HepG2 (cell line): ENCODE measurements at places on chromosomes 16 and 17. TPM values are rescaled to one million over a fixed set of nuclear protein-coding genes. Genes with fewer than 3 reads are reported as not detected.
A peak's percentile ranks its signal among the peaks of the same experiment; 100 is the strongest.

GRCh38 chr17:65457183-65457582 lies 104.3 kb downstream of the AXIN2 start:
- no peak overlapping the region for H3K27ac ChIP-seq
- no peaks in the 10 kb centered on the region for H3K36me3 ChIP-seq
- H3K27me3 ChIP-seq, result peaks cover 22% of the 10 kb centered on the region
- DNase-seq, result no peak
- H3K4me3 ChIP-seq, result no peak overlapping the region
- H3K4me1 ChIP-seq, result peaks cover 21% of the 10 kb centered on the region

Gene PRSS22
- 0.24 TPM in 1 of 2 replicates, not detected in the other for total RNA-seq

Gene SEPTIN1
- 0.18 and 0.27 TPM in 2 replicates for total RNA-seq

- no peak overlapping the region for H3K4me3 ChIP-seq
- no peaks in the 10 kb centered on the region for H3K36me3 ChIP-seq
- peaks cover 73% of the 10 kb centered on the region for H3K4me1 ChIP-seq
- H3K27me3 ChIP-seq, result no peaks in the 10 kb centered on the region
- H3K27ac ChIP-seq, result no peak overlapping the region
- DNase-seq, result no peak
These were observed 18.0 kb downstream of the CCR7 start for GRCh38 chr17:40547079-40547784.

GRCh38 chr17:72838581-72838980 lies 253.9 kb downstream of the SLC39A11 start:
- H3K4me3 ChIP-seq, result no peak overlapping the region
- DNase-seq, result no peak
- H3K4me1 ChIP-seq, result peaks cover 25% of the 10 kb centered on the region

DNA sequence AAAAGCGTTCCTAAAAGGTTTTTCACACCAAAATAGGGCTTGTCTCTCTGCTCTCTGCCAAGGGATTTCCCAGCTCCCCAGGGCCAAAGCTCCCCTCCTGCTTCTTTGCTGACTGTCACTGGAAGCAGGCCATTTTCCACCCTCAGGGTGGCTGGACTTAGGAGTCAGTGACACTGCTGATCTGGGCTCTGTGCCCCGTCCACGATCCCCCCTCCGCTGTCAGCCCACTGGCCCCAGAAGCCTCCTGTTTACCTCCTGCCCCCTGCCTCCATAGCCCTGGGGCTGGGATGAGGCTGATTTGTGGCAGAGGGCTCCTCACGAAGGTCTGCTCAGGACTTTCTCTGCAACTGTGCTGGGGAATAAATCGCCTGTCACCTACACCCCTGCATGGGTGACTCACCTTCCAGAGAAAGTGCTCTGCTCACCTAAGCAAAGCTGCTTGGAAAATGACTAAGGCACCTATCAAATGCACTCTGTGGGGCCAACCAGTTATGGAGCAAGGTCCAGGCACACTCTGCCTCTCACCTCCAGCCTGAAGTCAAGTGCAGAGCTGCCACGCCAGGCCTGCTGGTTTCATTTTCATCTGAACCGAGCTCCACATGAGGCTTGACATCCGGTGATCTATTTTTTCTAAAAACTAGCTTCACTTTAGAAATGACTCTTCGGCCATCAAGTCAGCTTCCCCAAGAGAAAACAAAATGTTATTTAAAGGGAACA lies 4.9 kb downstream of the MAP3K14 start:
- H3K27ac ChIP-seq, result peak overlapping the region; percentile 78
- DNase-seq, result peak; percentile 96

GRCh38 chr17:15257796-15258512 lies 7.2 kb downstream of the PMP22 start:
- no peaks in the 10 kb centered on the region for H3K36me3 ChIP-seq
- no peak for DNase-seq
- no peak overlapping the region for H3K27ac ChIP-seq
- no peak overlapping the region for H3K4me3 ChIP-seq
- peaks cover 8% of the 10 kb centered on the region; the same call in 1 of the 2 replicates for H3K27me3 ChIP-seq

GRCh38 chr17:30086896-30087295 lies 29.7 kb upstream of the NSRP1 start:
- H3K4me1 ChIP-seq, result no peaks in the 10 kb centered on the region
- no peak overlapping the region for H3K4me3 ChIP-seq
- no peak for DNase-seq
- no peaks in the 10 kb centered on the region for H3K36me3 ChIP-seq

Gene ZNF500
- total RNA-seq, result 8.1 and 12.2 TPM in 2 replicates

DNA sequence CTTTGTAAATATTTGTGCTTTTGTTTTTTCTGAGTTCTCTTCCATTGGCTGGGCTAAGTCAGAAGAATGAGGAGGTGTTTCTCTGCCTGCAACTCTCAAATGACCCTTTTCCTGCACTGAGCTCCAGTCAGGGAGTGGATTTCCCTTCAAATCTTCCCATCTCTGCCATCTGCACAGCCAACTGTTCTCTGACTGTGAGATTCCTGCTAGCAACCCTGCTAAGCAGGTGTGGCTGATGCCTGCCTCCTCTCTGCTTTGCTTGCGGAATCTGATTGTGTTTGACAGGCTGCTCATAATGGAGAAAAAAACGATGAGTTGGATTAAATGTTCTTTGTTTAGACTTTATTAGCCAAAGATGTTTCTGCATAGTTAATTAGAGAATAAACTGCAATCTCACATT lies 519.8 kb downstream of the TMEM114 start:
- H3K27me3 ChIP-seq, result no peaks in the 10 kb centered on the region
- no peaks in the 10 kb centered on the region for H3K36me3 ChIP-seq
- H3K27ac ChIP-seq, result no peak overlapping the region
- no peaks in the 10 kb centered on the region for H3K4me1 ChIP-seq
- DNase-seq, result no peak

- H3K4me1 ChIP-seq, result no peaks in the 10 kb centered on the region
- no peaks in the 10 kb centered on the region for H3K27me3 ChIP-seq
- H3K36me3 ChIP-seq, result no peaks in the 10 kb centered on the region
- no peak overlapping the region for H3K4me3 ChIP-seq
These were observed 71.1 kb downstream of the DYNLRB2 start for GRCh38 chr16:80611930-80612327.

Gene AIPL1
- not detected in 2 replicates for total RNA-seq

- no peaks in the 10 kb centered on the region for H3K36me3 ChIP-seq
- no peaks in the 10 kb centered on the region for H3K4me1 ChIP-seq
- H3K27me3 ChIP-seq, result peaks cover 8% of the 10 kb centered on the region; the same call in 1 of the 2 replicates
- no peak overlapping the region for H3K27ac ChIP-seq
These were observed 64.3 kb downstream of the PRMT7 start for GRCh38 chr16:68374961-68375660.

- no peak overlapping the region for H3K27ac ChIP-seq
- H3K4me1 ChIP-seq, result peaks cover 15% of the 10 kb centered on the region
- no peaks in the 10 kb centered on the region for H3K27me3 ChIP-seq
- H3K36me3 ChIP-seq, result no peaks in the 10 kb centered on the region
- H3K4me3 ChIP-seq, result no peak overlapping the region
These were observed 1.0 kb downstream of the KRTAP2-2 start for GRCh38 chr17:41054025-41054424.

GRCh38 chr16:14513389-14514107 lies 116.5 kb downstream of the PARN start:
- no peak overlapping the region for H3K4me3 ChIP-seq
- peak overlapping the region; percentile 21 for H3K27ac ChIP-seq
- H3K27me3 ChIP-seq, result no peaks in the 10 kb centered on the region
- H3K36me3 ChIP-seq, result no peaks in the 10 kb centered on the region
- DNase-seq, result no peak

Gene TMC5
- total RNA-seq, result 0.09 and 0.34 TPM in 2 replicates

DNA sequence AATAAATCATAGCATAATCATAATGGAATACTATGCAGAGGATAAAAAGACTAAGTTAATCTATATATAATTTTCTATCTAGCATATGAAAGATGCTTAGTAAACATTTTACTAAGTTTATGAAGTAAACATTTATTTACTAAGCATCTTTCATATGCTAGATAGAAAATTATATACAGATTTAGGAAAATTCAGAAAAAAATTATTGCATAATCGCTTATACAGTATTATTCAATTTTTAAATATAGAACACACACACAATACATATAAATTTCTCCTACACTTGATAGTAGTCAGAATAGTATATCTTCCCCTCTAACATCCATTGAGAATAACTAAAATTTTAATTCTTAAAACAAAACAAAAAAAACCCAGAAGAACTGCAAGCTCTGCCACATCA lies 110.8 kb downstream of the CA4 start:
- no peak overlapping the region for H3K27ac ChIP-seq
- peaks cover 6% of the 10 kb centered on the region for H3K36me3 ChIP-seq
- H3K4me1 ChIP-seq, result no peaks in the 10 kb centered on the region

- peaks cover 14% of the 10 kb centered on the region for H3K4me1 ChIP-seq
- no peaks in the 10 kb centered on the region for H3K36me3 ChIP-seq
- no peaks in the 10 kb centered on the region for H3K27me3 ChIP-seq
- no peak overlapping the region for H3K27ac ChIP-seq
- H3K4me3 ChIP-seq, result no peak overlapping the region
These were observed 30.5 kb downstream of the RPGRIP1L start for GRCh38 chr16:53673189-53673588.

DNA sequence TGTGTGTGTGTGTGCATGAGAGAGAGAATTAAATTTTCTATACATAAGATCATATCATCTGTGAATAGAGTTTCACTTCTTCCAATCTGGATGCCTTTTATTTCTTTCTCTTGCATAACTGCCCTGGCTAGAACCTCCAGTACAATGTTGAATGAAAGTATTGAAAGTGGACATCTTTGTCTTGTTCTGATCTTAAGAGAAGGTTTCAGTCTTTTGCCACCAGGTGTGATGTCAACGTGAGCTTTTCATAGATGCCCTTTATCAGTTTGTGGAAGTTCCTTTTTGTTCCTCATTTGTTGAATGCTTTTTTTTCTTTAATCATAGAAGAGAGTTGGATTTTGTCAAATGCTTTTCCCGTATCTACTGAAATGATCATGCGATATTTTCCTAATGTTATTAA lies 63.3 kb downstream of the RNF213 start:
- H3K36me3 ChIP-seq, result peaks cover 16% of the 10 kb centered on the region
- no peaks in the 10 kb centered on the region for H3K27me3 ChIP-seq
- no peaks in the 10 kb centered on the region for H3K4me1 ChIP-seq
- no peak overlapping the region for H3K4me3 ChIP-seq

DNA sequence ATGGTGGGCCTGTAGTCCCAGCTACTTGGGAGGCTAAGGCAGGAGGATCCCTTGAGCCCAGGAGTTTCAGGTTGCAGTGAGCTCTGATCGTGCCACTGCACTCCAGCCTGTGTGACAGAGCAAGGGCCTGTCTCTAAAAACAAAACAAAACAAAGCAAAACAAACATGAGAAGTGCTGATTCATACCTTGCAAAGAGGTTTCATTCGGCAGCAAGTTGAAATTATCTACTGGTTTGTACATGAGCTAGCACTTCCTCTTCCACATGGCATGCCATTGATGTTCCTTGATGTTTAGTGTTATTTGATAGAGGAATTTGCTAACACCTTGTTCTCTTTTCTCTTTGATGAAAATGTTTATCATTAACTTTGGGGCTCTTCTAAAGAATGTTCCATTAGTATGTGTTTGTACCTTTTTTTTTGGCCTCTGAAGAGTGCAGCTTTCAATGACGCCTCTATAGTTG lies 50.6 kb downstream of the SPECC1 start:
- H3K4me3 ChIP-seq, result no peak overlapping the region
- DNase-seq, result peak; percentile 39
- H3K27me3 ChIP-seq, result no peaks in the 10 kb centered on the region
- no peaks in the 10 kb centered on the region for H3K36me3 ChIP-seq
- peaks cover 15% of the 10 kb centered on the region for H3K4me1 ChIP-seq

Gene PERCC1
- total RNA-seq, result 0.15 TPM in 1 of 2 replicates, not detected in the other

GRCh38 chr17:2932946-2933345 lies 130.5 kb downstream of the OR1D5 start:
- no peaks in the 10 kb centered on the region for H3K36me3 ChIP-seq
- DNase-seq, result no peak
- H3K4me3 ChIP-seq, result no peak overlapping the region
- no peaks in the 10 kb centered on the region for H3K27me3 ChIP-seq

- no peaks in the 10 kb centered on the region for H3K4me1 ChIP-seq
- H3K27ac ChIP-seq, result no peak overlapping the region
- H3K4me3 ChIP-seq, result no peak overlapping the region
- no peak for DNase-seq
These were observed 19.2 kb downstream of the PAFAH1B1 start for GRCh38 chr17:2612630-2613029.

- H3K4me3 ChIP-seq, result no peak overlapping the region
- H3K27me3 ChIP-seq, result no peaks in the 10 kb centered on the region
- peak overlapping the region; percentile 52 for H3K27ac ChIP-seq
- no peak for DNase-seq
These were observed 175.4 kb downstream of the SEC14L1 start for GRCh38 chr17:77316191-77316641.

Gene CHD9NB
- 0.18 and 0.34 TPM in 2 replicates for total RNA-seq

DNA sequence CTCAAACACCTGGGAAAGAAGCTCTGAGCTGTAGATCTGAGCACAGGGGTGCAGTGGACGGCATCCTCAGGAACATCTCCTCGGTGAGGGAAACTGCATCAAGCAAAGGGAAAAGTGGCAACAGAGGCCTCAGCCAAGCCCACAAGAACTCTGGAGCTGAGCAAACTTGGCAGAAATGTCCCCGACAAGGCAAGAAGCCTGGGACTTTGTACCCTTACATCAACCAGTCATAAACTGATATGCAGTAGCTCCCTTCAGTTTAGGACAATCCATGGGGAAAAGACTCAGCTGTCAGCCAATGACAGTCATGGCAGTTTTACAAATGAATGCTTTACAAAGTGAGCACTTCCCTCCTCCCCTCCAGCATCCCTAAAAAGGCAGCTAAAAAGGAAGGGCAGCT lies 210.0 kb upstream of the DYNLRB2 start:
- H3K27ac ChIP-seq, result no peak overlapping the region
- no peak overlapping the region for H3K4me3 ChIP-seq
- no peak for DNase-seq
- H3K27me3 ChIP-seq, result no peaks in the 10 kb centered on the region; the same call in 2 of the 3 replicates
- H3K4me1 ChIP-seq, result no peaks in the 10 kb centered on the region

DNA sequence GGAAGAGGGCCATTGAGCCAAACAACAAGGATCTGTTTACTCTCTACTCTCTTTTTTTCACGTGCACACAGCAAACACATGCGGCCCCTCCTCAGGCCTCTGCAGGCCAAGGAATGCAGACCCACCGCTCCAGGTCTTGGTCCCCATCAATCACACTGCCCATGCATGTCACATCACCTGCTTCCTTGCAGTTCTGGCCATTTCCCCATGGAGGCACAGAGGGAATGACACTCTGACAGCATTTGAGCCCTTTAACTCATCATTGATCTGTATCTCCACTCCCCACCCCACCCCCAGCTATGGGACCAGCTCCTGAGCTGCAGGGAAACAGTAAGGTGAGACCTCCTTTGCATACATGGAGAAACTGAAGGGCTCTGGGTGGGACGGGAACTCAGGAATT lies 45.9 kb upstream of the MEIOC start:
- DNase-seq, result no peak
- H3K27ac ChIP-seq, result no peak overlapping the region
- H3K27me3 ChIP-seq, result peaks cover 16% of the 10 kb centered on the region; the same call in 1 of the 3 replicates
- peaks cover 29% of the 10 kb centered on the region for H3K4me1 ChIP-seq
- no peak overlapping the region for H3K4me3 ChIP-seq
